T-helper 9 cell (primary cell): ENCODE measurements at places on chromosomes 1 and 21.

- no peak for DNase-seq
Measured at GRCh38 chr1:52660807-52661206, 27.8 kb downstream of the SHISAL2A start.

GRCh38 chr1:206979379-206980043 lies 9.3 kb upstream of the FCAMR start:
- no peak for DNase-seq

- no peak for DNase-seq
Measured at GRCh38 chr1:222404710-222405109, 143.2 kb downstream of the HHIPL2 start.

- no peak for DNase-seq
Measured at GRCh38 chr1:236870721-236871120, 75.6 kb downstream of the MTR start.

- no peak for DNase-seq
Measured at GRCh38 chr21:28828981-28829380, 163.7 kb downstream of the LTN1 start.

GRCh38 chr1:220045356-220046051 lies 801 bp downstream of the EPRS1 start:
- no peak for DNase-seq

- DNase-seq = no peak
Measured at GRCh38 chr1:10121688-10122087, 88.7 kb upstream of the KIF1B start.

- no peak for DNase-seq
Measured at GRCh38 chr1:36864823-36865601, 169.3 kb downstream of the GRIK3 start.

DNA sequence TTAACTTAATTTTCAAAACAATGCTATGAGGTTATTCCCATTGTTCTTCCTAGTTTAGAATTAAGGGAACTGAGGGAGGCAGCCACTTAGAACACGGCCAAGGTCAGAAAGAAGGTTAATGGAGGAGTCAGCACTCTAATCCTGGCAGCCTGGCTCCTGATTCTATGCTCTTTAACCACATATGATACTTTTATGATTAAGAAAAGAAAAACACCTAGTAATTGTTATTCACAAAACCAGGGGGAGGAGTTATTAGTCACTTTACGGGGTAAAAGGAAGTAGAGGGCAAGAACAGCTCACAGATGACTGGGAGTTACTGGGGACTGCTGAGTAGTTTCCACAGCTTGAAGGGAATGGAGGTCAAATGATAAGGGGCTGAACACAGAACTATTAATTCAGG lies 38.6 kb downstream of the GADD45A start:
- no peak for DNase-seq

- DNase-seq = no peak
Measured at GRCh38 chr1:115068826-115069585, 20.3 kb downstream of the TSPAN2 start.

- no peak for DNase-seq
Measured at GRCh38 chr1:1086911-1087341, 12.8 kb upstream of the RNF223 start.

DNA sequence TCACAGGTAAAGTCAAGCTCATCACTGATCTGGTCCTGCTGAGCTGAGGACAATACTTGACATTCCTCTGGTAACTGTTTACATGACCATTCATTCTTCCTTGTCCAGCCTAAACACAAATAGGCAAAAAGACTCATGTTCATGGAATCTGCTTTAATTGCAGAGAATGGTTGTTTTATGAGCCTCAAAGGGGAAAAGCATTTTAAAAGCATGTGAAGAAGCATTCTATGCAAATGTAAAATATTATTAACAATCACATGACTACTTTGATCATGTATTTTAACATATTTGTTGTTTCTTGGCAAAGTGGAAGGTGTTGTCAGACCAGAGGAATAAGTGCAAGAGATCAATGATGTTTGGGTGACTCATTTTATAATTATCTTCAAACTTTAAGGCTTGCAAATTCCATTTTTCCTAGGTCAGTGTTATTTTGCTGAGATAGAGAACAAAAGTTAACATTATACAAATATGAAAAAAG lies 133.7 kb downstream of the RUNX1 start:
- DNase-seq = no peak

DNA sequence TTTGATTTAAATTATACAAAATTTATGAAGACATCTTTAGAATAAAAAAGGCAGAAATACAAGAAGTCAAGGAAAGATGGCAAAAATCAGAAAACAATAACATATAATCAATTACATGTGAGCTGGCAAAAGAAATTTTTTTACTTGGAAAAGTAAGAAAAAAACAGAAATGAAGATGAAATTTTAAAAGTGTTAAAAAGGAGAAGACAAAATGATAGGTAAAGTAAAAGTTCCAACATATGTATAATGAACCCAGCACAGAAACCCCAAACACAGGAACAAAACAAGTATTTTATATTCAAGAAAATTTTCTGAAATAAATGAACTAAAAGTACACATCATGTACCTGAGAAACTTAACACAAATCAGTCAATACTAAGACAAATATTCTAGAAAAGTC lies 63.4 kb downstream of the USP1 start:
- no peak for DNase-seq

DNA sequence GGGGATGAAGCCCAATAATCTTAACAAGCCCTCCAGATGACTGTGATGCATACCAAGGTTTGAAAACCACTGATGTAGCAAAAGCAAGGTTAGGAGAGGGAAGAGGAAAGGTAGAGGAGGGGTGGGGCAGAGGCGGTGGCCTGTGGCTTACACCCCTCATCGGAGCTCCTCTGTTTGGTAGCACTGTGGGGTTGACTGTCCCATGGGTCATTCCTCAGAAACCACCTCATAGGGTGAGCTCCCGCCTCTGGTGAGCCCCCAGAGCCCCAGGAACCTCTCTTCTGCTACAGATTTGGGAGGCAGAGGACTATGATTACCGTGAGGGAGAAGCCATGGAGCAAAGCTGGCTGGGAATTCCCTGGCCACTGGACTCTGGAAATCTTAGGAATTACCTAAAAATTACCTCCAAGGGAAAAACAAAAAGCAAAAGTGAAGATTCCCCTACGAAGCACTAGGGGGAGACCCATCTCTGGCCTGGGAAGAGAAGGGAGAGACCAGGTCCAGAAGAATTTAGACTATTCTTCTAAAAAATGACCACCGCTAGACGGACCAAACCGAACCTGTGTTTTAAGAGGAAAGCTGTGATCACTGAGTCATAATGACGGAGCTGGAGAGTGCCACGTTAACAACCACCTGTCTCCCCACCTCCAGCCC lies 1.5 kb upstream of the RASSF5 start:
- DNase-seq = no peak

GRCh38 chr1:101002551-101002950 lies 23.0 kb downstream of the DPH5 start:
- no peak for DNase-seq

GRCh38 chr1:44947774-44948311 lies 38.6 kb downstream of the EIF2B3 start:
- no peak for DNase-seq

- no peak for DNase-seq
Measured at GRCh38 chr1:3838788-3839187, 18.2 kb downstream of the CEP104 start.

- peak; percentile 48 for DNase-seq
Measured at GRCh38 chr1:152034654-152035538, 1.9 kb downstream of the S100A11 start.

- no peak for DNase-seq
Measured at GRCh38 chr1:205542367-205542766, 37.9 kb downstream of the CDK18 start.

DNA sequence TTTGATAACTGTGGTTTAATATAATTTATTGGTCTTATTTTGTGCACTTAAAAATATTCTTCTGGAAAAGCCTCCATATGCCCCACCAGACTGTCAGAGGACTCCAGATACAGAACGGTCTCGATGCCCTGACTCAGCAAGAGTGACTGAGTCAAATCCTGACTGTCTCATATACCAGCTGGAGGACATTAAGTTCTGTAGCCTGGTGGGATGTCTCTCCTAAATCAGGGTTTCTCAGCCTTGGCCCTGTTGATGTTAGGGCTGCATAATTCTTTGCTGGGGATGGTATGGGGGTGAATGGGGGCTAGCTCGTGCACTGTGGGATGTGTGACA lies 67.7 kb upstream of the TLR5 start:
- no peak for DNase-seq

DNA sequence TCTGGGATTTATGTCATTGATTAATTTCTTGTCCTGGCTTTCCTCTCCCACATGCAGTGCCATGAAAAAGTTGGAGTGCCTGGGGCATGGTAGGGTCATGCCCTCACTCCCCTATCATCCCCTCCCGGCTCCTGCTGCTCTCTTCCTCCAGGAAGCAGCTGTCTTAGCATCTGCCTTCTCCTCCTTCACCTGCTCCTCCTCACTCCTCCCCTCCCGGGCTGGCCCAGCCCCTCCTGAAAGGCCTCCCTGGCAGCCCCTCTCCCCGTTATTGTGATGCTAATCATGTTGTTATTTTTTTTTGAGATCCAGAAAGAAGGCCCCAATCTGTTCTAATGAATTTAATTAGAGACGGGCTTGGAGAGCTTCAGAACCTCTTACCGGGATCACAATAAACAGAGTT lies 36.3 kb upstream of the NFASC start:
- DNase-seq = no peak

- no peak for DNase-seq
Measured at GRCh38 chr1:7334475-7335035, 436.5 kb upstream of the VAMP3 start.

- no peak for DNase-seq
Measured at GRCh38 chr1:116544588-116545358, 26.1 kb downstream of the CD58 start.

GRCh38 chr1:153483776-153484175 lies 23.3 kb upstream of the S100A7 start:
- DNase-seq = no peak

- DNase-seq = no peak
Measured at GRCh38 chr1:172489847-172490246, 43.1 kb upstream of the SUCO start.

DNA sequence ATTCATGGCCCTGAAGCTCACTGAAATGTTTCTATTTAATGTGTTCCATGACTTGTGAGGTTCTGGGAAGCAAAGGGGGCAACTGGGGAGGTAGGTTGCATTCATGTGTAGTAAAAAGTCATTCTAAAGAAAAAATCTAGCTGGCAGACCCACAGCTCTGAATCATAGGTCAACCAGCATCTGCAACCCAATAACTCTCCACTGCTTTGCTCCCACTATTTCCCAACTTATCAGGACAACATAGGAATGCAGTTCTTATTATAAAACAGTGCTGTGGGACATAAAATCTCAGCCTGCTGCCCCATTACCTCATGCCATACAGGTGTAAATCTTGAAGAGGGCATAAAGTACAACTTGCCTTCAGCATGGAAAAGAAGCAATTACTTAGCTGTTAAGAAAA lies 576.1 kb upstream of the PTBP2 start:
- DNase-seq = no peak

DNA sequence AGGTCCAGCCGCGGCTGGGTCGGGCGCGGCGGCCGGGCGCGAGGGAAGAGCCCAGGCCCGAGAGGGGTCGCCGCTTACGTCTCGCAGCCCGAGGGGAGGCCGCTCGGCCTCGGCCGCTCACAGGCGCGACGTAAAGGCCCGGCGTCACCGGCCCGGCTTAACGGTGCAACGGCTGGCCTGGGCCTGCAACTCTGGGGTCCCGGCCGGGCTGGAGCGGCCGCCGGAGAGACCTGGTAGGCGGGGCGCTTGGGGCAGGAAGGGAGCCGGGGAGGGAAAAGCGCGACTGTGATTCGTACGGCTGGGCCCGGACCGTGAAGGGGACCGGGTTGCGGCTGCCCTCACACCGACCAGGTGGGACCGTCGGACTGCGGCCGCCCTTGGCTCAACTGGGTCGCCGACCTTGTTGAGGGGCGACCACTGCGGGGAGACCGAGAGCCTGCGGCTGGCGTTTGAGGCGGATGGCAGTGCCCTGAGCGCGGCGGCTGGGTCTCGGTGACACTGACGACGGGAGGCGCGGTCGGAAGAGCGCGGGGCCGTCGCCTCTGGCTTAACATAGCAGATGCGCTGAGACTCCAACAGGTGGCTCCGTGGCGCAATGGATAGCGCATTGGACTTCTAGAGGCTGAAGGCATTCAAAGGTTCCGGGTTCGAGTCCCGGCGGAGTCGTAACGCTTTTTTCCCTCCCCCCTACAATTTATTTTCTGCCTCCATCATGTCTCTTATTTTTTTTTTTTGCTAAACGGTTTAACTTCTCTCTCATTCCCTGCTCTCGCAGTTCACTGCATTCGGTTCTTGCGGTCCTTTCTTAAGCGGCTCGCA lies 31.8 kb downstream of the DNTTIP2 start:
- DNase-seq = peak; percentile 88

DNA sequence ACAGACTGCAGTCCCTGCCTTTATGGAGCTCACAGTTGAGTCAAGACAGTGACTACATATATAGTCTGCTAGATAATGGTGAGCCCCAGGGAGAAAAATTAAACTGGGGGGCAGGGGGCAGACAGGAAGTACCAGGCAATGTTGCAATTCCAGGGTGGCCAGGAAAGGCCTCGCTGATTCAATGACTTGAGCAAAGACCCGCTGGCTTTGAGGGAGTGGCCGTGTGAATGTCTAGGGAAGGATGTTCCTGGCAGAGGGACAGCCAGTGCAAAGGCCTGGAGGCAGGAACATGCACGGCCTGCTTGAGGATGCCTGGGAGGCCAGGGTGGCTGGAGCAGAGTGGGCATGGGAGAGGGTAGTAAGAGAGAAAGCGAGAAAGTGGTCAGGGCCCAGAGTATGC lies 23.0 kb upstream of the EPHA8 start:
- no peak for DNase-seq

DNA sequence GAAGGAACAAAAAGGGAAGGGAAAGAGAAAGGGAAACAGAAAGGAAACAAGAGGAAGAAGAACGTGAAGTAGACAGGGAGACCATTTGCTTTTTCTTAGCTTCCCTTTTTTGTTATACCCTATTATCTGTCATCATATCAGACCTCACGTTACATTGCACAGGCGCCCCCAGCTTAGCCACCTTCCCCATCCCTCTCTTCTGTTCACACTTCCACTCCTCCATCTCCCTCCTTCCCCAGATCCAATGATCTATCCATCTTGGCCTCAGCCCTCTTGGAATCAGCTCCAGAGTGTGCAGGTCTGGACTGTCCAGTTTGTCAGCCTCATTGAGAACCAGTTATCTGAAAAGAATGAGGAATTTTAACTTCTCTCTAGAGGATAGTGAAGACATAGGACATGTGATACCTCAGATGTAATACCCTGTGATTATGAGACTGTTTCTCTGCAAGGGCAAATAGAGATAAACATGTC lies 101.1 kb upstream of the ERRFI1 start:
- DNase-seq = no peak

DNA sequence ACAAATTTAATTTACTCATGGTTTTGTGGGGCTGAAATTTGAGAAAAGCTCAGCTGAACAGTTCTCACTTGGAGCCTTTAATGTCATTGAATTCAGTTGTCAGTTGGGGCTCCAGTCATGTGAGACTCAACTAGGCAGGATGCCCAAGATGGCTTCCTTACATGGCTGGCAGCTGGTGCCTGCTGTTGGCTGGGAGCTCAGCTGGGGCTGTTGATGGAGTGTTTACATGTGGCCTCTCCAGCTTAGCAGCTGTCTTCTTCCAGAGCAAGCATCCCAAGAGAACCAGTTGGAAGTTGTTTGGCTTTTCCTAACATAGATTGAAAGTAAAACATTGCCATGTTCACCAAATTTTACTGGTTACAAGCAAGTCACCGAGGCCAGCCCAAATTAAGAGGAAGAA lies 81.8 kb upstream of the KCNA3 start:
- no peak for DNase-seq

GRCh38 chr1:220700556-220701179 lies 10.5 kb downstream of the C1orf115 start:
- no peak for DNase-seq
